ENCODE measurements at places on chromosomes 1 and 21.
A peak's percentile ranks its signal among the peaks of the same experiment; 100 is the strongest.

- no peak for DNase-seq
Measured at GRCh38 chr1:71093938-71094337, 13.1 kb upstream of the ZRANB2 start.

DNA sequence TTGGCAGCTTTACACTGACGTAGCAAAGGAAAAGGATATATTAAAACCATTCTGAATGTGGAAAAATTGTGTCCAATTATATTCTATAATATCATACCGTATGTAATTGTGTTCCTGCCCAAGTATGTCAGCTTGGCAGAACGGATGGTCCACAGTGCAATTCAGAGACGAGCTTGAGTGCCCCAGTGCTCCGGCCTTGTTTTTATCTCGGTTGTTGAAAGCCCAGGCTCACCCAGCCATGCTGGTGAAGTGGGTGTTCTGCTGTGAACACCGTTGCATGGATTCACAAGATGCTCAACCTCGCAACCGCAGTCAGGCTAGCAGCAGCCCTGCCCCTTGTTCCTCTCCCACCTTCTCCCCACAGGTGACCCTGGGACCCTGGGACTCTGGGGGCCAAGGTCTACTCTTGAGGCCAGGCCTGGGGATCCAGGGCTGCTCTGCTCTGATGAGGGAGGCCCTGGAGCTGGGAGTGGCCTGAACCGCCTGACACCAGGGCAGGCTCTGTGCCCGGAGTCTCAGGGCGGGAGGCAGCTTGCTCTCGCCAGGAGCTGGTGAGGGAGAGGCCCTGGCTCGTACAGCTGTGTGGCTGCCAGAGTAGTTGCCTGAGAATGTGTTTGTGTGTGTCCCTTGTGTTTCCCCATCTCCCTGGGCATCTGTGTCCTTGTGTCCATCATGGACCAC lies 11.2 kb downstream of the PTPRF start:
- DNase-seq = peak; percentile 72

DNA sequence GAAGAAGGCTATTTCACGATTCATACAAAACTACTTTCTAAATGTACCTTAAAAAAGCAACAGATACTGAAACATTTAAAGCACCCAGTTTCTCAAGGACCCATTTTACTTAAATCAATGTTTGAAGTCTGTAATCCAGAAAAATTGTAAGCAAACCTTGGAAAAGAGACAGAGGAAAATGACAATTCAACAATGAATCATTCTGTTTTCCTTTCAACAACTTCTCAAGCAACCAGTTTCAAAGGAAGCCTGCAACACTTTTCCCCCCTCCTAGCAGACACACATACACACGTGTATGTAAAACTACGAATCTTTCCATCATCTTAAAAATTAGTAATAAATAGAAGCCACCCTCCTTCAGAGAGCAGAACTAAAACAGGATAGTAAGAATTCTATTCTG lies 1.2 kb downstream of the RERE start:
- no peak for DNase-seq

- DNase-seq = no peak
Measured at GRCh38 chr1:42822800-42823392, 5.7 kb upstream of the SVBP start.

DNA sequence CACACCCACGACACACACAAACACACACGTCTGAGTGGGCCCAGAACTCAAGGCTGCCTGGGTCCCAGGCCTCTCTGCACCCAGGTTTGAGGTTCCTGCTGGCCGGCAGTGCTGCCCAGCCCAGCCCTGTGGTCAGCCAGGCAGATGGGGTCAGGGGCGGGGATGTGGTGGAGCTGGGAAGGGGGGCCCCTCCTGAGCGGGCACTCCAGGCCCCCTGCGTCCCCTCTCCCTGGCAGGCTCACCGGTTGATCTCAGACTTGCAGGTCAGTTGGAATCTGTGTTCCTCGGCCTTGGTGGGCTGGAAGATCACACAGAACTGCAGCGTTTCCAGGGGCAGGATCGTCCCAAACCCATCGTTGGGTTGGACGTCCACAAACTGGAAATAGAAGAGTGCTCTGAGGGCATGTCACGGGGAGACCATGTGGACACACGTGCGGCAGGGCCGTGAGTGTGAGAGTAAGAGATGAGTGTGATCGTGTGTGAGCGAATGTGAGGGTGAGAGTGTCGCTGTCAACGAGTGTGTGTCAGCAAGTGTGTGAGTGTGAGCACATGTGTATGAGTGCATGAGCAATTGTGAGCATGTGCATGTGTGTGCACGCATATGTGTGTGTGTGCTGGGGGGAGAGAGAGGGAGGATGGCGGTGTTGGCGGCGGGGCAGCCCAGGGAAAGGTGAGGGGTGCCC lies 19.7 kb upstream of the TMEM52 start:
- DNase-seq = no peak

DNA sequence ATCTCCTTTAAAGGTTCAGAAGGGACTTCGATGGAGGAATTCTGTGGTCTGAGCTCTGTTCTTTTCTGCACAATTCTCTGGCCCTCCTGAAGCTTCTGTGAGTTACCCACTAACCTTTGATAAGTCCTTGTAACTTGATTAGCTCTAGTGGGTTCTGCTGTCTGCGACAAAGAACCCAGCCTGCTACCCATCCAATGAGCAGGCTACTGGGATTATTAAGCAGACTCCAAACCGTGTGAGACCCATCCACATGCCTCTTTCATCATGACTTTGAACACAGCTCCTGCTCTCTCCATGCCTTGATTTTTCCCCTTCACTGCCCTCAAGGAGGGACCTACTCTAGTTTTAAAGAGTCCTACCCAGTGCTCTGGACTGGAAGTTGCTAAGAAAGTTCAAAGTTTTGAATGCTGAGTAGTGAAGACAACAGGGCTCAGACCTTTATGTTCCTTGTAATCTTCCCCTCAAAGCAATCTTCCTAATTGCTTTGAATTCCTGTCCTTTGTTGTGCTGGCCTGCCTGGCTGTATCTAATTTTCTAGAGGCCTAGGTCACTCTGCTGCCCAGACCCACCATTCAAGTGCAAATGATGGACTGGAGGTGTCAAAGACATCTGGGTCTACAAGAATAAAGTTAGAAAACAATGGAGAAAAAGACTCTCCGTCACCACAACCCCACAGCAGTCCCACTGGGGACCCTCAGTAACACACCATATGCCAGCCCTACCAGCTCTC lies 146.9 kb downstream of the RHOU start:
- no peak for DNase-seq

- no peak for DNase-seq
Measured at GRCh38 chr1:212578041-212578440, 30.5 kb upstream of the ATF3 start.

DNA sequence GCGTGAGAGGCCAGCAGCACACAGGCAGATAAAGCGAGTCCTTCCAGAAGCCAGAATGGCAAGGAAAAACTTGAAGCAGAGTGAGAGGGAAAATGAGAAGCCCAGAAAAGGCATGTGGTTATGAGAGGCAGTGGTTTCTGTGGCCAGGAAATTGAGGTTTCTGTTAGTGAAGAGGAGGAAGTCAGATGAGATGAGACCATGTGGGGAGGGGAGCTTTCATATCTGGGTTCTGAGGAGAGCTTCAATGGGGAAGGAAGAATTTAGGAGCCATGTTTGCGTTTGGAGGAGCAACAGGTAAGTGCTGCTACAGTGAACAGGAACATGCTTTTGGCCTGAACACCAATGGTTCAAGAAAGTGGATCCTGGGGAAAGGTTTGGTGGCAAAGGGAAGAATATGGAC lies 6.1 kb upstream of the CD1A start:
- peak; percentile 11 for DNase-seq

DNA sequence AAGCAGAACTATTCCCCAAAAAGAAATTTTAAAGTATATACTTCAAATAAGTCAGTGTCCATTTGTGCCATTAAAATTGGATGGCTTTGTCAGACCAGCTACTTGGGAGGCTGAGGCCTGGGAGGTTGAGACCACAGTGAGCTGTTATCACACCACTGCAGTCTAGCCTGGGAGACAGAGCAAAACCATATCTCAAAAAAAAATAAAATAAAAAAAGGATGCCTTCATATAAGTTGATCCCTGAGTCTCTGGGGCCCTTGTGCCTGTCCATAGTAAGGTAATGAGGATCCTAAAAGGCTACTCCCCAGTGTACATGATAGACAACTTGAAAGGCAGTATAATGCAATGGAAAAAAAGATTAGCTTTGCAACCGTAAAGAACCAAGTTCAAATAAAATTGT lies 81.2 kb upstream of the BARHL2 start:
- DNase-seq = no peak

- peak; percentile 82 for DNase-seq
Measured at GRCh38 chr1:10781137-10781536, 15.3 kb downstream of the CASZ1 start.

GRCh38 chr1:53090227-53091147 lies 28.5 kb downstream of the PODN start:
- no peak for DNase-seq

DNA sequence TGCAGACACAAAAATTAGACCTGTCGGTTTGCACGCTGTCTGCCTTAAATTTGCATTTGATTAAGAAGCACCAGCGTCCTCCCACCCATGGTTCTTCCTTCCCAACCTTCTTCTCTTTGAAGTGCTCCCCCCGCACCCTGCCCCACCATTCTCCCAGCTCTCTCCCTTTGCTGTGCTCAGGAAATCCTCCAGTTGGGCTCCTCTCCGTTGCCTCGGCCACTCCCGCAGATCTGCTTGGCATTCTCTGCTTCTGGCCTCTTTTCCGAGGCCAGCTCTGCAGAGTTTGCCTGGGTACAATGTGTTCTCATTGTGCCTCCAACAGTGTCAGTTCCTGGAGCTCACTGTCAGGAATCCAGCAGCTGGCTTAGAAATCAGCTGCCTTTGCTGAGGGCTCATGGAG lies 126.1 kb downstream of the NAV1 start:
- DNase-seq = no peak

GRCh38 chr1:22751124-22751531 lies 40.5 kb downstream of the EPHB2 start:
- no peak for DNase-seq

DNA sequence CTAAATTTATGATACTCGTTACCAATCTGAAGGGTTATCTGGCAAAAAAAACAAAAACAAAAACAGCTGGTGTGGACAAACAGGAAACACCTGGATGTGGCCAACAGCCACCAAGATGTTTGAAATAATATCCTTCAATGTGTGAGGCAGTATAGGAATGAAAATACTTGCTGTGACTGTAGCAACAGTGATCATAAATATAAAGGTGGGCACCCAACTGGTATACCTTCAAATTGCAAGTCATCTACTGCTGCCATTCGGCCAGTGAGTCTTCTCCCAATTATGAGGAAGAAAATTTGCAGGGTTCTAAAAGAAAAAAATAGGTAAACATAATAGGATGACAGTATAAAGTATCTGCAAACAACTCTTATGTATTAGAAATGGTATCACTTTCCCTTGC lies 916 bp downstream of the YIPF1 start:
- DNase-seq = no peak

DNA sequence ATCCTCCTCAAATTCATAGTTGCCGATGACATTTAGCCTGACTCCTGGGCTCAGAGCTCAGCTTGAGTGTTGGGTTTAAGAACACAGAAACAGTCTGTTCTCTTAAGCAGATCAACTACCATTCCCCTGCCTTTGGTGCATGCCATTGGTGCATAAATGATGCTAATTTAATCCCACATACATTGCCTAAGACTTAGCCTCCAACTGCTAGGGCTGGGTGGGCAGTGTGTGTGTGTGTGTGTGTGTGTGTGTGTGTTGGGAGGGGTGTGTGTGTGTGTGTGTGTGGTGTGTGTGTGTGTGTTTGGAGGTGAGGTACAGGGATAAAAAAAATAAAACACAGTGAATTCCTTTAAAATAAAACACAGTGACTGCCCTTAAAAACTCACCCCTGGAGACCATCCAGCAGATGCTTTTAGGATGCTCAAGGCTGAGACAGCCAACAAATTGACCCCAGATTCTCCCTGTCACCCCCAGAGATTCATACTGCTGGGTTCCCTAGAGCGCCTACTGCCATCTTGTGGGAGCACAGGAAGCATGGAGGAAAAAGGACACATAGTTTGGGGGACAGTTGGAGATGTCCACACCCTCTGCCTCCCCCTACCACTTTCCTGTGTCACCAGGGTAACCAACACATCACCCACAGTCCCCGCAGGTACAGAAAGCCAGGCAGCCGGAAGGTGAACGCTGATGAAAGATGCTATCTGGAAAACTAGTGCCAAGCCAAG lies 30.6 kb downstream of the KLHDC7A start:
- DNase-seq = no peak

- no peak for DNase-seq
Measured at GRCh38 chr1:220680085-220680687, 10.0 kb upstream of the C1orf115 start.

Measured in gastrocnemius medialis (tissue), 4 donors.